ENCODE measurements at places on chromosomes 3 and 15. TPM values are rescaled to one million over a fixed set of nuclear protein-coding genes. Genes with fewer than 3 reads are reported as not detected.

GRCh38 chr15:50431204-50431603, 7.0 kb downstream of the USP8 start:
- DNase-seq: peak; percentile 60

DNA sequence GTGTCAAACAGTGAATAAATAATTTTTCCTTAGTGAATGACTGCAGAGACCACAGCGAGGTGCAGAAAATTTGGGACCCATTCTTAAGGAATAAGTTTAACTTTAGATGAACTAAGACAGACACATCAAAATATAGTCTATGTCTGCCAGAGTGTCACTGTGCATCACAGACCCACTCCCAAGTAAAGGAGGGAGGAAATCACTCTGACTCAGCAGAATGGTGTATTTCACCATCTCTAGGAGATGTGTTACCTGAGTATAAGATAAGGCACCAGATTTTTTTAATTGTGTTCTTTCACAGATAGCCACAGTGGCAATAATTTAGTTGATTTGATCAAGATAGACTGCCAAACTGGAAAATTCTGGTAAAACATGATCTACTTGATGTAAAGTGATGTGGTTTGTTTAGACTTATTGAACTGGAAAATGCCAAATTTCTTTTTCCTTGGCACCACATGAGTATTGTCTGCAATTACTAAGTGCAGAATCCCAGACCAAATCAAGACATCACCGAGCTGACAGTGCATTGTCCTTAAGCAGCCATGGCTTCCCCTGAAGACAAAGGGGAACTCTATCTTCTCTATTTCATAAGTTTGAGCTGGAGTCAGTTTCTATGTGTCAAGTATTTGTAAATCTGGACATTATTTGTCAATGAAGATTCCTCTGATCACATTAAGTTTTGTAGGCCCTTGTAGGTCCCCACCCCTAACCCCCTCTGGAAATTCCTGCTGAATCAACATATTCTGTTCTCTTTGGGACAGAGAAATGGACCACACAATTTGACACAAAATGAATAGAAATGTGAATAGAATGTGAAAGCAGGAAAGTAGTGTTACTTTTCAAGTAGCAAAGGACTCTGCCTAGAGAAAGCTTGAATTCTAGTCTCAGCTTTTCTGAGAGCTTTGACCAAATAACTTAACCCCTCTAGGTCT, 47.6 kb downstream of the TIPARP start:
- no peak for DNase-seq

DNA sequence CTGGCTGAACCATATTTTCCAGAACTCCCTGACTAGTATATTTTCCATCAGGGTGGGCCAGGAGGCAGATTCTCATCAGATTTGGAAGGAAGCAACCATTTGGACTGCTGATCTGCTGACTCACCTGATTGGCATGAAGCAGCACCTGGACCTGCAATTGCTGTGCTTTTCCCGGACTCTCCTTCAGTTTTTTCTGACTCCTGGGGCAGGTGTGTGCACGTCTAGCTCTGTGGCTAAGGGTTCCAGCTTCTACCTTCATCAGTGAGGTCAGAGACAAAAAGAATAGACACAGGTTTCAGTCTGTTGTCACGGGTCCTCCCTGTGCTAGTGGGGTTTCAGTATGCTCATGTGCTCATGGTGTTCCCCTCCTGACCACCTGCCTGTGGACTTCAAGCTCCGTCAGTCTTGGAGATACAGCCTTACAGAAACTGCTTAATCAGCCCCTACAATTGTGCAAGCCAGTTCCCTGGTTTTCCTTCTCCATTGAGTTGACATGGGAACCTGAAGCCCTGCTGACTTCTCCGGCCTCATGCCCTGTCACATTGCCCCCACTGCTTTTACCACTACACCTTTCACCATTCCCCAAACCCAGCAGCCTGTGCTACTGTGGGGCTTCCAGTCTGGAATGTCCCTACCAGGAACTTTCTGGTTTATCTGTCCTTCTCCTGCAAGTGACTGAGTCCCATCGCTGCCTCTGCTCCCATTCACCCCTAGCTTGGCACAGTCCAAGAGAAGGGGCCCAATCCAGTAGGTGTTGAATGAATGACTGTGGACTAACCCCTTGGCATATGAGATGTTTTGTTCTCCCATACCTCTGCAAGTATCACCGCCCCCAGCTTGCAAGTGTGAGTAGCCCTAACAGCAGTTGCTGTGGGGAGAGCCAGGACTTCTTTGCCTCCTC, 31.7 kb downstream of the HMCES start:
- no peak for DNase-seq

DNA sequence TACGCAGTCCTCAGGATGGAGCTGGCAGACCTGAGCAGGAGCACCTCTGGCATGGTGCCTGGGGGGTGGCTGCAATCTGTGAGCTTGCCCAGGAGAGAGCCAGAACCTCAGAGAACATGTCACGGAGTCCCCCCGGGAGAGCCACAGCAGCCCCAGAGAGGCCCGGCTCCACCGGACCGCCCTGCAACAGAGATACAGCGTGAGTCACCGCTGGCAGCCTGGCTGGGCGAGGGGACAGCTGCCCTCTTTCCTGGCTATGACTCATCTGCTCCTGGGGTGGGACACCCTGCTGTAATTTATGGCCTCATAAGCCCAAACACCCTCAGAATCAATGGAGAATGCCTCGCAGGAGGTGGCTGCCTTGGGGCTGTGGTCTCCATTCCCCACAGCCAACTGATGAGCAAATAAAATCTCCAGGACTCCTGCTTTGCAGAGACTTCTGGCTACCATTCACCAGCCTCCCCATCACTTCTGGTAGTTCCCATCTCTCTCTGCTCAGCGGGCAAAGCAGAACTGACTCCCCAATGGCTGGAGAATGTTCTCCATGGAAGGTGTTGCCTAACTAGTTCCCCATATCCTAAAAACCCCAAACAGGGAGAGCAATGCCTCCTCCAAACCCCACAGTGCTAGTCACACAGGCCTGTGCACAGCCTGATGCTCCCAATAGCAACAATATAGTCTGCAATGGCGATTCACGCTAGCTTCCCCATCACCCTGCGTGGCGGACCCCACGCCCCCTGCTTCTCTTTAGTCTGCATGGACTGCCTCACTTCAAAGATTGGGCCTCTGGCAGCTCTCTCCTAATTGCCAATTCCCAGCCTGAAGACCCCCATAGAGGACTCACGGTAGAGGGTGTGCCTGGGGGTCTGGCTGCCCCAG, 21.6 kb downstream of the ACSBG1 start:
- peak; percentile 91 for DNase-seq

DNA sequence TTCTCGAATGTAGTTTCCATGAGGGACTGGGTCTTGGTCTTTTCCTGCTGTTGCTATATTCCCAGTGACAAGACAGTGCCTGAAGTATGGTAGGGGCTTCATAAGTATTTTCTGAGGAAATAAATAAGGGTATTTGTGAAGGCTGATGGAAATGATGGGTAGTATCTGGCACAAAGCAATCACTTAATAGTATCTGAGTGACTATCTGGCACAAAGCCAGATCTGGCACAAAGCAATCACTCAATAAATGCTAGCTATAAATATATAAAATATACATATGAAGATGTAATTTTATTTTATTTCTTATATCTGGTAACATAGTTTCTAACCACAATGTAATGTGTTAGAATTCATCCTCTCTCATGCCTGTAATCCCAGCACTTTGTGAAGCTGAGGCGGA, 20.7 kb upstream of the PROK2 start:
- no peak for DNase-seq

Gene GXYLT2
- total RNA-seq: 10.0 TPM

DNA sequence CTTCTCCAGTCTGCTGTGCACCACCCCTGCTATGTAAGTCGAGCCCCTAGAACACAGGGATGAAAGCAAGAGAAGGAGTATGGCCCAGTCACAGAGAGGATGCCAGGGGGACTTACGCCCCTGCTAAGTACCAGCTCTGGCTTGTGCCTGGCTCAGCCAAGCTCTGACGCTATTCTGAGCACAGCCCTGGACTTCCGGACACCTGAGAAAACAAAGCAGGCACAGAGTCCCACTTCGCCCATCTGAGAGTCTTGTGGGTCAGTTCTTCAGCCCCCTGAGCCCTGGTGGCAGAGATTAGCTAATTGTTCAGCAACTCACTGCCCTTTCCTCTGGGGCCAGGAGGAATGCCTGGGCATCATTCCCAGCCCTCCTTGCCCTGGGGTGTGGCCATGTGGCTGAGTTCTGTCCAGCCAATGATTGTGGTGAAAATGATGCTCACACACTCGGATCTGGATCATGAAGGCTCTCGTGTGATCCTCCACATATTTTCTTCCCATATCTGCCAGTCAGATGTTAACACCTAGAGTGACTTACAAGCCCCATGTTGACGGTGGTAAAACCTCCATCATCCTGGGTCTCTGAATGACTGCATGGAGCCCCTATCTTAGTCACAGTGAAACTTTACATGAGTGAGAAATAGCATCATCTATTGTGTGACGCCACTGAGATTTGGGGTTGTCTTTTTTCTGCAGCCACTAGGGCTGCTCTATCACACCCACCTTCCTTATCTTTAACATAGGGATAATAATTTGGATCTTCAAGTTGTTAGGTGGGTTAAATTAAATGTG, 105.7 kb downstream of the TPRA1 start:
- DNase-seq: peak; percentile 58

- DNase-seq: no peak
Measured at GRCh38 chr3:30225021-30225420, 381.4 kb upstream of the TGFBR2 start.

Measured in GM23248 (cell line).